ENCODE measurements at places on chromosomes 7 and 10. TPM values are rescaled to one million over a fixed set of nuclear protein-coding genes. Genes with fewer than 3 reads are reported as not detected.
A peak's percentile ranks its signal among the peaks of the same experiment; 100 is the strongest.

DNA sequence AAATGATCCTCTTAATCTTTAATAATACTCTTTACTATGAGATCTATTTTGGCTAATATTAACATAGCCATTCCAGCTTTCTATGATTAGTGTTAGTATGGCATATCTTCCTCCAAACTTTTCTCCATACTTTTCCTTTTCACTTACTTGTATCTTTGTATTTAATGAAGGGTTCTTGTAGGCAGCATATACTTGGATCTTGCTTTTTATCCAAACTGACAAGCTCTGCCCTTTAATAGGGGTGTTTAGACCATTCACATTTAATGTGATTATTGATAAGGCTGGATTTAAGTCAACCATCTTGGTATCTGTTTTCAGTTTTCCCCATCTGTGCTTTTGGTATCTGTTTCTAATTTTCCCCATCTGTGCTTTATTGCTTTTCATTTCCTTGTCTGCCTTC, 59.7 kb upstream of the ATP6V0A4 start:
- no peak for DNase-seq

DNA sequence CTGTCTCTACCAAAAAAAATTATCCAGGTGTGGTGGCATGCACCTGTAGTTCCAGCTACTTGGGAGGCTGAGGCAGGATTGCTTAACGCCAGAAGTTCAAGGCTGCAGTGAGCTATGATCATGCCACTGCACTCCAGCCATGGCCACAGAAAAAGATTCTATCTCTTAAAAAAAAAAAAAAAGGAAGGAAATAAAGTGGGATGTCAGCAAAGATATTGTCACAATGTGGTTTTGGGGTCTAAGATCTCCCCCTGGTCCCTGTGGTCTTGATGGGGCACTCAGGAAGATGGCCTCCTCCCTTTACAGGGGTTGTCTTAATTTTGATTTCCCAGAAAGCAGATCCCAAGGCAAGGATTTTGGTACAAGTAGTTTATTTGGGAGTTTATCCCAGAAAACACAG, 7.4 kb upstream of the KAZALD1 start:
- DNase-seq, result no peak

GRCh38 chr7:31950091-31950755, 120.0 kb downstream of the PDE1C start:
- no peak for DNase-seq

The ETV1 gene
- total RNA-seq, result 1.9 TPM

The LRRD1 gene
- not detected for total RNA-seq

DNA sequence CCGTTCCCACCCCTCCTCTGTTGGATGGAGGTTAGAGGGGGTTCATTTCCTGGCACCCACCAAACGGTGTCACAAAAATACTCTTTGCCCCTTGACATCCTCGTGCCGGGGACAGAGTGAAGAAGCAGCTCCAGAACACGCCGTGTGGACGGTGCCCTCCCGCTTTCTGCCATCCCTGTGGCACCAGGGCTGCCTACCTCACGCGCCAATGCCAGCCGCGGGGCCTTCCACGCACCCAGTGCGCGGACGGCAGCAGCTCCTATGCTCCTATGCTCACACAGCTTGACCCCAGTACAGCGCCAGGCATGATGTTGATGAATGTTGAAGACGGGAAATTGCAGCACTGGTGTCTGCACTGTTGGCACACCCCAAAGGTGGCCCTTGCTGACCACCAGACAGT, 507.2 kb upstream of the FOXK1 start:
- DNase-seq, result no peak

DNA sequence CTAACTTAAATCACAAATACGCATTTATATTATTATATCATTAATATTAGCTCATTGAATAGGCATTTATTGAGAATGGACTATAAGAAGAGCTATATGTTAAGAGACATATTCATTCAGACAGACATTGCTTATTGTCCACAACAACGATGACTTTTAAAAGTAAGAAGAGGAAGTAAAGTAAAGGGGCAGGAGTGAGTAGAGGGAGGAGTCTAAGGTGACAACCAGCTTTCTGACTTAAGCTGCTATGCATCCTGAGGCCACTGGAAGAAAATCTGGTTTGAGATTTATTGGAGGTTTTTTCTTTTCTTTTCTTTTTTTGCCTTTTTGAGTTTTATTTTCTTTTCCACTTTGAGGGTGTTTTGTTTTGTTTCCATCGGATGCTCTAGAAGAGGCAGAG, 723.5 kb downstream of the GRM8 start:
- DNase-seq, result no peak

The STEAP2 gene
- total RNA-seq, result not detected

DNA sequence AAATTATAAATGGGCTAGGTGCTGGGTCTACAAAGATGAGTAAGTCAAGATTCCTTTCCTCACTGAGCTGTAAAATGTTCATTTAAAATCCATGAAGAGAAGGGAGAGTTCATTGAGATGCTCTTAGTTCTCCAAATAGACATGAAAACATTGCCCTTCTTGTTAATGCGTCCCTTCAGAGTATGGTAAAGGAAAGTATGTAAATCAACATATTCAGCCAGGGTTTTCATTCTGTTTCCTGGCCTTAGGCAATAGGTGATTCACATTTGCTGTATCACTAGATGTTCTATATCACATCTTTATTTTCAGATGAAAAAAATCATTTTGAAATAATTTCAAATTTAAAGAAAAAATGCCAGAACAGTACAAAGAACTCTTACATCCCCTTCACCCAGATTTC, 5.4 kb downstream of the ANKIB1 start:
- no peak for DNase-seq

The CDHR1 gene
- 1.6 TPM for total RNA-seq

DNA sequence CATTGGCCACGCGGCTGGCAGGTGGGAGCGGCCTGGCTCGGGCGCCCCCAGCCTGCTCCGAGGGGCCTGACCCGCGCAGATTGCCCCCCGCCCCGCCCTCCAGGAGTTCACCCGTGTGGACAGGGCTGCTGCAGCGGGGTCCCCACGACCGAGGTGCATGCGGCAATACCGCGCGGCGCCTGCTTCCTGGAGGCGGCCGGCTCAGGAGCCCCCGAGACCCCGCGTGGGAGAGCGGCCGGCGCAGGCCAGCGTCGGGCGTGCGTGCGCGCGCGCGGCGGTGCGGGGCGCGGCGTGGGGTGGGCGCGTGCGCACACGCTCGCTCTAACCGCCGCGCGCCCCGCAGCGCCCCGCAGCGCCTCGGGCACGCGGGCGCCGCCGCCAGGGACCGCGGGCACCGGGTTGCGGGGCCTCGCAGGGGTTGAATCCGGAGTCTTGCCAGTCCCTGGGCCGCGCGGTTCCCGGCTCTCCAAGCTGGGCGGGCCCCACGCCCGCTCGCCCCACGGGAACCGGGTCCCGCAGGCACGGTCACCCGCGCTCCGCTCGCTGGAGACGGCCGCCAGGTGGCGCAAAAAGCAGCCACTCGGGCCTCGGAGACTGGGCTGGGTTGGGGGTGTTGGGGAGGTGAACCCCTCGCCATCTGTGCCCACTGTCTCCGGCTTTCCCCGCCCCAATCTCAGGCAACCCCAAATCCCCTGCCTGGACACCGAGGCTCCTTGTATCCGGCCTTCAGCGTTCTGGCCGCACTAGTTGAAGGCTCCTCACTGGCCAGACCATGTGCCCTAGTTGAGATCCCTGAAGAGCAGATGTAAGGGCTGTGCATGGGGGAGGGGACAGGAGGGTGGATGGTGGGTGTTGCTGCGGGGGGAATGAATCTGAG, 1.3 kb upstream of the ACHE start:
- DNase-seq, result no peak

The SYT15 gene
- total RNA-seq, result 1.5 TPM

The CPA2 gene
- not detected for total RNA-seq

DNA sequence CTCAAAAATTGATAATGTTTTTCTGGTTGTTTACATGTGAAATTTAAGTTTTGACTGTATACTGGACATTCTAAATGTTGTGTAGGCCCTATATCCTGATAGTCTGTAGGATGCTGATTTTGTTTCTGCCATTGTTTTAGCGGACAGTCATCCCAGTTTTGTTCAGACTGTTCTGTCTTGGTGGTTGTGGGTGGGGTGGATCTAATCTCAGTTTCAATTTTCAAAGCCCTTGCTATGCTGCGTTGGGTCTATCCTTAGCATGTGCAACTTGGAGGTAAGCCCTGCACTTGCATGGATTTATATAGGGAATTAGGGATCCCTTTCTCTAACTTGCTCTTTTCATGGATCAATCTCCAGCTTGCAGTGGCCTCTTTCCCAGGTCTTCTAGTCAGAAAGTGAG, 19.1 kb downstream of the DBF4 start:
- DNase-seq, result no peak

- peak; percentile 70 for DNase-seq
These were observed at the start of gene ST7 for GRCh38 chr7:116953372-116953905. TSS of gene ST7 (plus strand) at chr7:116953501. CDS start at chr7:116953541, 40 bp downstream.

- no peak for DNase-seq
These were observed 550 bp upstream of the ANK3 start for GRCh38 chr10:60390224-60390626.

DNA sequence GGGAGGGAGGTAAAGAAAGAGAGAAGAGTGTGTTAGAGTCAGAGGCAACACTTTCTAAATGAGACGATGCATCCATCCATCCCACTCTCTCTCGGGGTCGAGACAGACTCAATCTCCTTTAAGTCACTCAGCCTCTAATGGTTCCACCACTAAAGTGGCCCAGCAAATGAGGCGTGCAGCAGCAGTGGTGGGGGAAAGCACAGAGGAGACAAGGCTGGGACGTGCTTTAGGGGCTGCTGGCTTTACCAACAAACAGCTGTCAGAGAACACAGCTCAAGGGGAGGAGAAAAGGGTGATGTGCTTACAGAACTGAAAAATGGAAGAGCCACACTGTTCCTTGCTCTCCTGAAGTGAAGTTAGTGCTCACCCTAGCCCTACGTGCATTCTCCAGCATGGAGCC, 4.5 kb upstream of the SEC31B start:
- DNase-seq, result no peak

The GNA12 gene
- 14.4 TPM for total RNA-seq

The CALHM3 gene
- not detected for total RNA-seq

The PITX3 gene
- total RNA-seq, result not detected

DNA sequence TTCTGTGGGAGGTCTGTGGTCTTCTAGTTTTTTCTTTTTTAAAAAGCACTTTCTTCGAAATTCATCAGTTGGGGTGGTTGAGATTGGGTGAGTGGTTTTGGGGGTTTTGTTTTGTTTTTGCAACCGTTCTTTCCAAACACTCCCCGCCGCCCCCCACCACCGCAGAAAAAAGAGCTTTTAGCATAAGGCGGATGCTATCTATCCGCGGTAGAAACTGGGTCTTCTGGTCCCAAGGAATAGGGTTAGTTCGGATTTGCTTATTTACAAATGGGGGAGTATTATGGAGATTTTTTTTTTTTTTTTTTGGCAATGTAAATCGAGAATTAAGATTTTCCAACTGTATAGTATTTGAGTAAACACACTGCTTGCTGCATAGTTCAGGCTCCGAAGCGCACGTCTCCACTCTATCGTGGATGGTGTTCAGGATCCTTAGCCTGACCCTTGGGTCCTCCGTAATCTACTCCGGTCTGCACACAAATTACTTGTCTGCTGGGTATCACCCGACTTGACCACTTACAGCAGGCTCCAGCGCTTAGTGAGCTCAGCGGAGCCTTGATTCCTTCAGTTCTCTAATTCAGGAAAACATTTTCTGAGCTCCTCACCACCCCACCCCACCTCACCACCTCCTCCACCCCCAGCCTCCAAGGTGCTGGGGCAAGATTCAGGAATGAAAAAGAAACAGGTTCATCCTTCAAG, 757 bp upstream of the NRCAM start:
- no peak for DNase-seq

The RSBN1L gene
- total RNA-seq, result 23.3 TPM

DNA sequence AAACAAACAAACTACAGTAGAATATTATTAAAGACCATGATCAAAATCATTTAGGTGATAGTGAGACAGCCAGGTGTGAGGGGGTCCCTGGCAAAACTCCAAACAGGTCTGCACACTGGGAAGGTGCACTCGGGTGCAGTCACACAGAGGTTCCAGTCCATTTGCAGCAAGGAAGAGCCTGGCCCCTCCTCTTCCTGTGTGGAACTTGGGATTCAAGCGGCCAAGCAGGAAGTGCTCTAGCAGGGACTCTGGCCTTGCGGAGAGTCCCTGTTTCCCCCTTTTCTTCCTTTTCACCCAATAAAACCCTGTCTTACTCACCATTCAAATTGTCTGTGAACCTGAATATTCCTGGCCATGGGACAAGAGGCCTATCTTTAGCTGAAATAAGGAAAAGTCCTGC, 181.8 kb downstream of the LRRTM3 start:
- DNase-seq, result no peak

DNA sequence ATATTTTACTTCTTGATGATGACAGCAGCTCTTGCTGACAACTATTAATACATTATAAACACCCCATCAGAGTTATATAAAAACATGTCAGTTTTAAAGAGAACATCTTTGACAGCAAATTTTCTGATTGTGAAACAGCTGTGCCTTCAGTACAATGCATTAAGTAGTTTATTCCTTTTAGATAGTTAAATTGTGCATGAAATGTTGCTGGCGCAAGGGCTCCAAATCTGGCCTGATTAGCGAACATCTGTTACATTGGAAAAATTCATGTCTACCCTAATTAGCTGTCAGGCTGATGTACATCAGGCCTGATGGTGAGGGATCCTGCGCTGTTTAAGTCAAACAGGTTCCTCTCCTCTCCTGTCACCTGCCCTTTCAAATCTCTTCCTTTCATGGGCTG, 171.9 kb upstream of the SP8 start:
- DNase-seq, result no peak

DNA sequence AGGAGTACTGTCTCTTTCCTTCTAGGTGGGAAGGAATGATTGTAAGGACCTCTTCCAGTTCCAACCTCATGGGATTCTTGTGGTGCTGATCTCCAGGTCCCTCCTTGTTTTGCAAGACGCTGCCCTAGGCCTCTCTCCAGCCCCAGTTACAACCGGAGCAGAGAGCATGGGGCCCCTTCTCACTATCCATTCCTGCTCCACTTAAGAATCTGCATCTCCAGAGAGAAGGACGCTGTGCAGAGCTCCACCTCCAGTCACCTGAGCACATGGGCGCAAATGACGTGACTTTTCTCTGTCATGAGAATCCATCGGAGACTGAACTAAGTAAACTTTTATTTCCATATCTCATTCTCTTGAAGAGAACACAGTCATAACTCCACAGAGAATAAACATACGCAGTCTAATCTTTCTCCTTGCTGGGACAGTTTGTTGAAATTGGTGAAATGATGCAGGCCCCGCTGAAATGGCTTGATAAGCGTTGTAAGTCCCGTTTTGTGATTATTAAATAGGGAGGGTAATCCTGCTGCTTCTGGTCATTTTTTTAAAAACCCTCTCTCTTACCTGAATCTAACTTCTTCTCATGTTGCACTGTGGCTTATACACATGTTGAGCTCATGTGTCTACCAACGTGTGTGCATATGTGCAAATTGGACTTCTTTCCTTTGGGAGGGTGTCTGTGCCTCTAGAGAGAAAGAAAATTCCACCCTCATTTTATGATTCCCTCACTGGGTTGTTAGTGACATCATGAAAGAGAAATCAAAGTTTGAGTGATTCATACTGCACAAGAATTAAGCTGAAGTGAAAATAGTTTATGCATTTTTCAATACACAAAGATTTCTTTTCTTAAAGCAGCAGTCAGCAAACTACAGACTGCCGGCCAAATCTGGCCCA, 133.2 kb upstream of the TBX20 start:
- DNase-seq, result no peak

GRCh38 chr7:12741951-12742575, 54.6 kb downstream of the ARL4A start:
- no peak for DNase-seq

GRCh38 chr10:30554440-30554825, 75.1 kb downstream of the LYZL2 start:
- DNase-seq, result no peak

Data from activated CD8-positive, alpha-beta memory T cell treated with anti-CD3 and anti-CD28 coated beads, Interleukin-2, amount 10 ng/mL, durations not matched to agents 7 days and 5 days (primary cell).